ENCODE measurements at places on chromosomes 3 and 15.

GRCh38 chr3:30628205-30628900 is 22.0 kb downstream of the TGFBR2 start:
- no peak for DNase-seq

- no peak for DNase-seq
These were observed 25.8 kb downstream of the TIMP4 start for GRCh38 chr3:12132881-12133280.

GRCh38 chr15:64749999-64750657 is 25.3 kb downstream of the RBPMS2 start:
- DNase-seq: no peak

GRCh38 chr3:1513662-1514061 is 420.8 kb downstream of the CNTN6 start:
- DNase-seq: no peak

- no peak for DNase-seq
These were observed 55.2 kb downstream of the KAT2B start for GRCh38 chr3:20095470-20095869.

GRCh38 chr3:13424141-13424844 is 4.2 kb upstream of the NUP210 start:
- no peak for DNase-seq

DNA sequence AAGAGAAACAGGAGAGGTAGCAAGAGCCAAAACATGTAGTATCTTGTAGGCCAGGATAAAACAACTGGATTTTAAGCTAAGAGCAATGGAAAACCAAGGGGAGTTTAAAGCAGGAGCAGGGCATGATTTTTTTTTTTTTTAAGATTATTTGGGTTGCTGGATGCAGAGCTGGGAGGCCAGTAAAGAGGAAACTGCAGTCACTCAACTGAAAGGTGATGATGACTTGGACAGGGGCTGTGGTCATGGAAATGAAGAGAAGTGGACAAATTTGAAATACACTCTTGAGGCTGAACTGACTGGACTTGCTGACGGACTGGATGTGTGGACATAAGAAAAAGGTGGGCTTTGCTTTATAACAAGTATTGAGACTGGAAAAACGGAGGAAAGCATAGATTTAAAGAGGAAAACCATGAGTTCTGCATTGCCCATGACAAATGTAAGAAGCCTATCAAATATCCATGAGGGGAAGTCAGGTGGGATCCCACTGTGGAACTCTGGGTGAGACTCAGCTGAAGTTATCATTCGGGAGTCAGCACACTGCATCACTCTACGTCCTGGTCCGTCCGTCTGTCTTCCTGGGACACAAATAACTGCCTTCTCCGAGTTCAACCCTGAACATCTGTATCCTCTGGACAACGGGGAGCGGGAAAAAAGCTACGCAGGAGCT is 688 bp downstream of the XPC start:
- no peak for DNase-seq

- DNase-seq: no peak
These were observed 50.9 kb upstream of the CFAP161 start for GRCh38 chr15:81083201-81083600.

GRCh38 chr3:66267031-66267430 is 46.2 kb downstream of the SLC25A26 start:
- DNase-seq: no peak

GRCh38 chr3:33313331-33313730 is 36.1 kb downstream of the FBXL2 start:
- no peak for DNase-seq

GRCh38 chr3:13405614-13406013 is 14.5 kb downstream of the NUP210 start:
- DNase-seq: no peak

- DNase-seq: no peak
These were observed 200.3 kb downstream of the ZNF621 start for GRCh38 chr3:40725031-40725430.

DNA sequence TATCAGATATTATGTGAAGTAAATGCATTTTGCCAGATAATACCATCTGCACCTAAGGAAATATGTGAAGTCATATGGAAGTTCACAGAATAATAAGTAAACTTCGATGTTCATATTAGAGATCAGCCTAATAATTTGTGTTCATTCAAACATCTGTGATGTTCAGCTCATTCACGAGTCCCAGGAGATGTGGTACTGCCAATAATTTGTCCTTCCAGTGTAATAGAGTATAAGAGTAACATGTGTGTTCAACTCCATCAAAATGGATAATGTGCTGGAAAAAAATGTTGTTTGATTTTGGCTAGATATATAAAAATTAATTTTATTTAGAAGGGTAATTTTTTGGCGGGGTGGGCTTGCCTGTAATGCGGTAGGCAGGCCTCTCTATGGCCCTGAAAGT is 75.4 kb upstream of the ARL6 start:
- DNase-seq: no peak

DNA sequence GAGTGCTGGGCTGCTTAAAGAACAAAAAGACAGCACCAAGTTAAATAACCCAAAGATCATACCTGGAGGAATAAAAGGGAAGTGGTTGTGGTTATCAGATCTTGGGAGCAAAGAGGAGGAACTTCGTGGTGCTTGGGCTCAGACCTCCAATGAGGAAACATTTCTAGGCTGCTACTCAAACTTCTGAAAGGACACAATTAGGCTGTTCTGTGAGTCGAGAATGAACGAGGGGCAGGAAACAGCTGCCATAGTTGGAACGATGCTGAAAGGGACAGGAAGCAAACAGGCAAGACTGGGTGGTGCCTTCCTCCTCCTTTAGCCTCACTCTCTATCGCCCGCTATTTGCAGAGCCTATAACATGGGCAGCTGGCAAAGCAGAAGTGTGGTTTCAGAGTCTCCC is 276.3 kb upstream of the ARRDC4 start:
- no peak for DNase-seq

DNA sequence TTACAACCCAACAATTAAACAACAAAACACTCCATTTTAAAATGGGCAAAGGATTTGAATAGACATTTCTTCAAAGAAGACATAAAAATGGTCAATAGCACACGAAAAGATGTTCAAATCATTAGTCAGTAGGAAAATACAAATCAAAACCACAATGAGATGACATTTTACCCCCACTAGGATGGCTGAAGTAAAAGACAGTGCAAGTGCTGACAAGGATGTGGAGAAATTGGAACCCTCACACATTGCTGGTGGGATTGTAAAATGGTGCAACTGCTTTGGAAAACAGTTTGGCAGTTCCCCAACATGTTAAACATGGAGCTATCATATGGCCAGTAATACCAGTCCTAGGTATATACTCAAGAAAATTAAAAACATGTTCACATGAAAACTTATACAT is 11.6 kb downstream of the GALNT15 start:
- DNase-seq: no peak

GRCh38 chr3:8239718-8240695 is 261.6 kb upstream of the LMCD1 start:
- no peak for DNase-seq

- no peak for DNase-seq
These were observed 245.0 kb downstream of the SHOX2 start for GRCh38 chr3:157861076-157861765.

- no peak for DNase-seq
These were observed 234.4 kb upstream of the TPRG1 start for GRCh38 chr3:188937389-188937788.

Data from stimulated activated CD8-positive, alpha-beta memory T cell treated with anti-CD3 and anti-CD28 coated beads, Interleukin-7, amount 100 ng/mL, for 4 hours (primary cell).